ENCODE measurements at places on chromosomes 7 and 10.

- DNase-seq: peak; percentile 25
Observed at GRCh38 chr7:19362099-19362498, 216.9 kb upstream of the FERD3L start.

- DNase-seq: no peak
Observed at GRCh38 chr10:103732339-103733044, 122.9 kb downstream of the SH3PXD2A start.

GRCh38 chr7:52920977-52921376, 114.5 kb upstream of the POM121L12 start:
- no peak for DNase-seq

DNA sequence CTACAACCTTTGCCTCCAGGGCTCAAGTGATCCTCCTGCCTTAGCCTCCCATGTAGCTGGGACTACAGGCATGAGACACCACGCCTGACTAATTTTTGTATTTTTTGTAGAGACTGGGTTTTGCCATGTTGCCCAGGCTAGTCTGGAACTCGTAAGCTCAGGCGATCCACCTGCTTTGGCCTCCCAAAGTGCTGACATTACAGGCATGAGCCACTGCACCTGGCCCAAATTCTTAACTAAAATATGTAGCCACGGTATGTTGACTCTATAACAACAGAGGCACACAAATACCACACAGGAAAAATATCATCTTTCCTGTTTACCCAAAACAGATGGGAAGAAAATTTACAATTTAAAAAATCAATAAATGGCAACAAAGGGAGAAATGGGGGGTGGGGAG, 115.8 kb downstream of the ATE1 start:
- DNase-seq: no peak

DNA sequence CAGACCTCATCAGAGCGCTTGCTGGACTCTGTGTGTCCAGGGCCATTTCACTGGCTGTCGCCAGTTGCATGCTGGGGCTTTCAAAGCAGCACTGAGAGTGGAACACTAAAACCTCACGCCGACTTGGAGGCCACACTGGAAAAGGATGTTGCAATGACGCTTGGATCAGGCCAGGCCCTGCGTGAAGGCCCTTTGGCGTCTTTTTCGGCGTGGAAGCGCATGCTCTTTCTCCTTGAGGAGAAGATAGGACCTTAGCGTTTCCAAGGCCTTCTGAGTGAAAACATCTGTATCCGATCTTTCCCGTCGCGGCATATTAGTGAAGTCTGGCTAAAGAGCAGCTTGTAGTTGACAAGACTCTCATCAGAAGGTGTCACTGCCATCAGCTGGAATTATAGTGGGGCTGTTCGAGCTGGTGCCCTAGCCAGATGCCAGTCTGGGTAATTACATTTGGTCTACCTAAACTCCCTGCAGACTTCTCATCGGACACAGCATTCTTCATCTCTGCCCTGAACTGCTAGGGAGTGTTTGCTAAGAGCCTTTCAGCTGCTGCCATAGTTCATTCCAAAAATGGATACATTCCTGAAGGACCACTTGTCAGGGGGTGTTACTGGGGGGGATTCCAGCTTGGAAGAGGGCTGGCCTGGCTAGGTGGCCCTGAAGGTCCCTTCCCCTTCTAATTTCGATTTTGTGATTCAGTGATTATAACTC, 167.7 kb upstream of the TCF7L2 start:
- DNase-seq: no peak
